ENCODE measurements at places on chromosomes 13 and 19.
A peak's percentile ranks its signal among the peaks of the same experiment; 100 is the strongest.

DNA sequence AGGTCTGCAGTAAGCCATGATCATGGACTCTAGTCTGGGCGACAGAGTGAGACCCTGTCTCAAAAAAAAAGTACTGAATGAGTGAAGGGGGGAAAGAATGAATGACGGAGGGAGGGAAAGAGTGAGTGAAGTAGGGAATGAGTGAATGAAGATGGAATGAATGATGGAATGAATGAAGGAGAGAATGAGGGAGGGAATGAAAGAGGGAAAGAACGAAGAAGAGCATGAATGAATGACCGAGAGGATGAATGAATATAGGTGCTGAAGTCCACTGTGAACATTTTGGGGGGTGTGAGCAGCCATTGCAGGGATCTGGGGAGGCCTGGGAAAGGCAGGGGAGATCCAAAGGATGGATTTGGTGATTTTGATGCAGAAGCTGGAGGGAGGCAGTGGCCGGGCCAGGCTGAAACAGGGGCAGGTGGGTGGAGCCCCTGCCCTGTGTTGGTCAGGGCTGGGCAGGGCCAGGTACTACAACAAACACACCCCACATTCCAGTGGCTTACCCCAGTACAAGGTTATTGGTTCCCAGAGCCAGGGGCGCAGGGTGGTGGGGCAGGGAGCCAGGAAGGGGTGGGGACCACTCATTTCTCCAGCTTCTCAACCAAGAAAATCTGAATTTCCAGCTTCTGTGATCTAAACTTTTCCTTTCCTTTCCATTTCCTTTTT is 14.3 kb downstream of the SLC27A1 start:
- DNase-seq, result peak; percentile 60

GRCh38 chr13:114146173-114146572 is 13.8 kb upstream of the RASA3 start:
- no peak for DNase-seq

DNA sequence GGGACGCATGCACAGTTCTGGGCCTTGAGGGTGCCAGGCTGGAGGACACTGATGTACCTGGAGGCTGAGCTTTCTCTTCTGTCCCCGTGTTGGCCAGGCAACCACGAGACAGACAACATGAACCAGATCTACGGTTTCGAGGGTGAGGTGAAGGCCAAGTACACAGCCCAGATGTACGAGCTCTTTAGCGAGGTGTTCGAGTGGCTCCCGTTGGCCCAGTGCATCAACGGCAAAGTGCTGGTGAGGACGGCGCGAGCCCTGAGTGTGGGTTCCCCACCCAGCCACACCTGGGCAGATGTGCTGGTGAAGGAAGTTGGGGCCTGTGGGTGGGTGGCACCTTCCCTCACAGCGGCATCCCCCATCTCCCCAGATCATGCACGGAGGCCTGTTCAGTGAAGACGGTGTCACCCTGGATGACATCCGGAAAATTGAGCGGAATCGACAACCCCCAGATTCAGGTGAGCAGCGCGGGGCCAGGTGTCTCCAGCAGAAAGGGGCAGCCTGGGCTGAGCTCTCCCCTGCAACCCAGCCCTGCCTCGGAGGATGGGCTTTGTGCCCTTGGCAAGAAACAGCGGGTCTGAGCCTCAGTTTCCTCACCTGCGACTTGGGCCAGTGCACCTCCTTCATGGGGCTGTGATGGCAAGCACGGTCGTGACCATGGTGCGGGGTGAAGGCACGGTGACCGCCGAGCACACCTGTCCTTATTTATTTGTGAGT is 26.2 kb downstream of the CCDC8 start:
- no peak for DNase-seq

- DNase-seq, result peak; percentile 72
These were observed 685 bp downstream of the LENG9 start for GRCh38 chr19:54462655-54463530.

DNA sequence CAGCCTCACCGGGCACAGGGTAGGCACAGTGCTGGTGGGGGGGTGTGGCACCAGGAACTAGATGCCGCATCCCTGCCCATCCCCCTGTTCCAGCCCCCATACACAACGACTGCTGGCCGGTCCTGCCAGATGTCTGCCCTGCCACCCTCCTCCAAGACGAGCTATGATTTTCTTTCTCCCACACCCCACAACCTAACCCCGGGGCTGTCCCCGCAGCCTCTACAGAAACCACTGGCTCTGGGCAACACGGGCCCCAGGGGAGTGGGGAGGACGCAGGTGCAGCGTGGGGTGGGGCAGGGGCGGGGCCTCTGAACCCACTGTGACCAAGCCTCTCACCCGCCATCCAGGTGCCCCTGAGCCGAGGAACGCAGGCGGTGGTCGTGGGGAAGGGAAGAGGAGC is 15.5 kb downstream of the PGLS start:
- DNase-seq, result no peak

GRCh38 chr19:16888629-16889365 is at the start of gene F2RL3:
Gene F2RL3, plus strand, starts transcription at chr19:16888999. Its CDS starts 191 bp downstream, at chr19:16889190.
- no peak for DNase-seq

DNA sequence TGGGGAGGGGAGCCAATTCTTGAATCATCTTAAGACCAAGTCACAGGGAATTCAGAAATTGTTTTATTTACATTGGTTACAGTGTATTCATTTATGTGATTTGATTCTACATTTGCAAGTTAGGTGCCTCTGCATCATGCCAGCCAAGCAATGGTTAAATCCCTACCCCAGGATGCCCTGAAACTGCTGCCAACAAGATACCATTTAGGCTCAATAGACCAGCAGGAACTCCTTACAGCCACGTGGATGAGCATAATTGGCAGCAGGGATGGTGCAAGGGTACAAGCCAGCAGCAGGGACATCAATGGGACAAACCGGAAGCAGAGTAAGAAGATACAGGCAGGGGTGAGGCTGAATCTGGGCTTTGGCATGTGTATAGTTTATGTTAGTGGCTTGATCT is 72.4 kb upstream of the NBEA start:
- no peak for DNase-seq

DNA sequence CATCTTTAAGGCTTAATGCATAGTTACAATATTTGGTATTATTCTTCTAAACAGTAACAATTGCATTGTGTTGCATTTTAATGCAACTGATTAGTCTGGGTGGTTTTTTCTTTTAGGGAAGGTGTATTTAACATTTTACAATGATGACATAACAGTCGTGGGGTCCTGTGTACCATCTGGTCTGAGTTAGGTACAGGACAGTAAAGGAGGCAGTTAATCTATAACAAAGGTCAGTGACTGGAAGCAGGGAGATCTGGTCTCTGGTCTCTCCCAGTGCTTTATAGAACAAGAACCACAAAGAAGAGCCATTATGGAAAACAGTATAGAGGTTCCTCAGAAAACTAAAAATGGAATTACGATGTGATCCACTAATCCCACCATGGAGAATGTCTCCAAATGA is 2.7 kb upstream of the OR7G2 start:
- no peak for DNase-seq

DNA sequence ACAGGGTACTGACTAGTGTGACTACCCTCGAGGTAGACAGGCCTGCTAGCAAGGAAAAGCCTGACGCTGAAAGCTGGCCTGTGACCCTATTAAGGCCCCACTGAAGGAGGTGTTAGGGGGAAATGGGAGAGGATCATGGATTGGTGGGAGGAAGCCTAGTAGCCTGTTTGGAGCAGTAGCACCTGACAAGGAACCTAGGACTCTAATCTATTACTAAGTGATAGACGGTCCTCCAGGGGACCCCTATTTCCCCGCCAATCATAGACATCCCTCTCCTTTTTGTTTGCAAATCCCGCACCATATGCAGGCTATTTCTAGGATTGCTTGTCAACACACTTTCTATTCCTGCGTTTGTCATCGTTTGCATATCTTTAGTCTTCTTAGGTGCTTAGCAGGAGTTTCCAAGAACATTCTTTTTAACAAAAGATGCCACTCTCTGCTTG is 1338.8 kb upstream of the MIR17HG start:
- no peak for DNase-seq

- DNase-seq, result no peak
These were observed 5.7 kb downstream of the PAK4 start for GRCh38 chr19:39131255-39131755.

DNA sequence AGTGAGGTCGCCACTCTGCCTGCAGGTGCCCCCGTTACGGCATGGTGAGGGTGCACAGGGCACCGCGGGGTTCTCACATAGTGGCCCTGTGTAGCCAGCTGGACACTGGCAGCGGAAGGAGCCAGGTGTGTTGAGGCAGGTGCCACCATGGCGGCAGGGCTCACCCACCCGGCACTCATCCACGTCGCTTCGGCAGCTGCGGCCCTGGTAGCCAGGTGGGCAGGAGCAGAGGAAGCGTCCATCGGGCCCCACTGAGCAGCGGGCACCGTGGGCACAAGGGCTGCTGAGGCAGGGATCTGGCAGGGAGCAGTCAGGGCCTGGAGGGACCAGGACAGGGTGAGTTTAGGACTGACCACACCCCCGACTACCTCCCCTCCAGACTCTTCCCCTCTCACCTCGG is 8.8 kb downstream of the NOTCH3 start:
- DNase-seq, result no peak

DNA sequence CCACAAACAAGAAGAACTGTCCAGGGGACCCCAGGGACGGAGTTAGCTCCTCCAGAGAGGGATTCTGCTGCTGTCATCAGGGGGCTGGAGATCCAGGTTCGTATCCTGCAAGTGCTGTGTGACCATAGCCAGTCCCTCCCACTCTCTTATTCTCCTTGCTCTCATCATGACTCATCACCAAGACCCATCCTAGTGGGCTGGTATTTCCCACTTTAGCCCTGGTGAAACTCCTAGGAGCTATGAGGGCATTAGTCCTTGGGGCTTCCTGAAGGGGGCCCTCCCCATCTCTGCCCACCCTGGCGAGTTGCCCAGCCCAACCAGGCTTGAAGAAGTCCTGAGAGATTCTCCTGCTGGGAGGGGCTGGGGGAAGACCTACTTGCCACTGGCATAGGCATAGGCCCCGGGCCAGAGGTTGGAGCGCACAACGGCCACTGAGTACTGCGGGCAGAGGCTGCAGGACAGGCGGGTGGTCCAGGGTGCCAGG is 7.5 kb upstream of the DMWD start:
- DNase-seq, result peak; percentile 59

DNA sequence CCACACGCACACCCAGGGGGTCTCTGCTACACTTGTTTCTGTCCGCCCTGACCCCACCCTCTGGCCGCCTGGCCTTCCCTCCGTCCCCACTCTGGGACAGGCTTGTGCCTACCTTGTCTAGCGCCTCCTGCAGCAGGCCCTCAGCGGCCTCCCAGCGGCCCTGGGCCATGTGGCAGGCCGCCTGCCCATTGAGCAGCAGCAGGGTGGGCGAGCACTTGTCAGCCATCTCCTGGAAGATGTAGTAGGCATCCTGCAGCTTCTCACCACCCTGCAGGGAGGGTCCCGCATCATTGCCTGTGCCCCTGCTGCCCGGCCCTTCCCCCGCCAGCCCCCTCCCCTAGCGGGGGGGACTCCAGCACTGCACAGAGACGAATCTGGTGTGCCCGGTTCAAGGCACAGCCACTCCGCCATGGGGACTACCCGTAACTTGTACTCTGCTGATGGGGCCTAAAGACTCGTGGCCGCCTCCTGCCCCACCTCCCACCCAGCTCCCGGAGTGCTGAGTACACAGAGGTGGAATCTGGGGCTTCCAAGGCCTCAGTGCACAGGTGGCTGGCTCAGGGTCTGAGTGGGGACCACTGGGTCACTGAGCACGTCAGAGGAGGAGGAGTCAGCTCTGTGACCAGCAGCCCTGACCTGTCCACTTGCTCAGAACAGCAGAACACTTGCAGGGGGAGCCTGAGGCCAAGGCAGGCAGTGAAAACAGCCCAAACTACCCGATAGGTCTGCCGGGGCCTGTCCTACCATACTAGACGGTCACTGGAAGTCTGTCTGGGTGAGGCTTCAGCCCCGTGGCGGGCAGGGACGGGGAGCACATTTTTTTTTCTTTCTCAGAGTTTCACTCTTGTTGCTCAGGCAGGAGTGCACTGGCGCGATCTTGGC is 7.4 kb upstream of the CERS1 start:
- DNase-seq, result no peak

DNA sequence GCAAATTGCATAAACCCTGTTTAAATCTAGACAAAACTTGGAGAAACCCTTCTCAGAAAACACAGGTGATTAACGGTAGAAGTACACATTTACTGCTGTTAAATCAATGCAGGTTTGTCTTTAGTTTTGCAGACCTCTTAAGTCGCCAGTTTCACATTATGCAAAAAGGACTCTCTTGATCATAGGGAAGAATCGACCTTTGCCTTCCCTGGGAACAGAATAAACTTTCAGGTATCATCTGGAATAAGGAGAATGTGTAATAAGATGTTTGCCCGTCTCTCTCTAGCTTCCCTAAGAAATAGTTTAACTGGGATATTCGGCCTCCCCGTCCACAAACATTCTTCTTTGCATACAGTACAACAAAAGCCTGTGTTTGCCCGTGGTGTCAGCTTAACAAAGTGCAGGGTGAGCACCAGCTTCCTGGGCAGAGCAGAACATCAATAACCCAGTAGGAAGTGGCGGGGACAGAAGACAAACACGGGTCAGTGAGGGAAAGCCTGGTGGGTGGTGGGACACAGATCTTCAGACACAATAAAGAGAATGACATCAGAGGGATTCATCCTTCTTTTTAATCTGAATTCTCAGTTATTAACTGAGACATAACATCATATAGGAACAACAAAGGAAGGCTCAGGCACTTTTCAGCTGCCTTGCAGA is 1077.7 kb upstream of the SLC10A2 start:
- DNase-seq, result no peak

GRCh38 chr19:11261431-11261970 is 823 bp downstream of the DOCK6 start:
- no peak for DNase-seq

DNA sequence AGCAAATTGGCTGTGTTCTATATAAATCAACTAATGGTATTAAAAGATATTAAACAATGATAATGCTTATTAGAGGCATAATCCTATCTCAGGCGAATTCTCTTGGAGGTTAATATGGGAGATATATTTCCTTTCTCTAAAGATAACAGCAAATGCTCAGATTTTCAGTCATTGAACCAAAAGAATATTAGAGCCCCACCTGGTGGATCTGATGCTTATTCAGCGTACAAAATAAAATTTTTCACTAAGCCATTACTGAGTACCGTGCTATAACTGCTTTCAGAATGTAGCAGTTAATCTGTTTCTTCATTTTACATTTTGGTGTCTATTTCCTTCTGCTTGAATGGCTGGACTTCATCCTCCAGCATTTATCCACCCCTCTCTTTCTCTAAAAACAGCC is 143.3 kb upstream of the IPO5 start:
- no peak for DNase-seq

DNA sequence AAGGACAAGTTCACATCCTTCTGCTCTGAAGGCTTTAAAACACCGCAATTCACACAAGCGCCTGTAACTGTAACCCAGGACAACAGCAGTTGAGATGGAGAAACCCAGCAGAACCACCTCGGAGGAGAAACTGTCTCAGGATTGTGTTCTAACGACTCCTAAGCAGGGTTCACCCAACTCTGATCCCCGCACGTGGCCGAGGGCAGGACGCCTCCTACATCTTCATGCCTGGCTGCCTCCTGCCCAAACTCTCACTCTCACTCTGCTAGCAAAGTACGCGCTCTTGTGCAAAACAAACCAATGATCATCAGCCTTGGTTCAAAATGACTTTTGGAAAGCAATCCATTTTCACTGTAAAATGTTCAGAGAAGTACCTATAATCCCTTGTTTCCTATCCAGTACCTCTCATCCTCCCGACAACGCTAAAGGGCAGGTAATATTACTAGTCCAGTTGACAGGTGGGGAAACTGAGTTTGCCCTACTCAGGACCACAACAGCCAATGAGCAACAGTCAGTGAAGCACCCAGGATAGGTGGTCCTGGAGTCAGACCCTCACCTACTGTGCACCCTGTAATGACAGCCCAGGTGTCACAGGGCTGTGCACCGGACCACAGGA is 25.6 kb downstream of the EPS15L1 start:
- DNase-seq, result no peak
